Hair follicle dermal papilla cell (primary cell): ENCODE measurements at places on chromosomes 16 and 17. TPM values are rescaled to one million over a fixed set of nuclear protein-coding genes. Genes with fewer than 3 reads are reported as not detected.

TOM1L1 gene
- 37.3 and 39.8 TPM in 2 replicates for total RNA-seq

CFAP119 gene
- 0.36 and 0.49 TPM in 2 replicates for total RNA-seq

KRTAP4-4 gene
- not detected in 2 replicates for total RNA-seq

GP1BA gene
- total RNA-seq = not detected in 2 replicates

ARHGDIA gene
- 181 and 187 TPM in 2 replicates for total RNA-seq
